Stimulated activated CD4-positive, alpha-beta T cell treated with anti-CD3 and anti-CD28 coated beads, TNF-alpha, amount 100 ng/mL, for 48 hours (primary cell): ENCODE measurements at places on chromosomes 3 and 15.
A peak's percentile ranks its signal among the peaks of the same experiment; 100 is the strongest.

GRCh38 chr3:137191133-137191923 lies 233.5 kb downstream of the IL20RB start:
- no peak for DNase-seq

- no peak for DNase-seq
These were observed 22.2 kb downstream of the CCDC13 start for GRCh38 chr3:42750834-42751233.

DNA sequence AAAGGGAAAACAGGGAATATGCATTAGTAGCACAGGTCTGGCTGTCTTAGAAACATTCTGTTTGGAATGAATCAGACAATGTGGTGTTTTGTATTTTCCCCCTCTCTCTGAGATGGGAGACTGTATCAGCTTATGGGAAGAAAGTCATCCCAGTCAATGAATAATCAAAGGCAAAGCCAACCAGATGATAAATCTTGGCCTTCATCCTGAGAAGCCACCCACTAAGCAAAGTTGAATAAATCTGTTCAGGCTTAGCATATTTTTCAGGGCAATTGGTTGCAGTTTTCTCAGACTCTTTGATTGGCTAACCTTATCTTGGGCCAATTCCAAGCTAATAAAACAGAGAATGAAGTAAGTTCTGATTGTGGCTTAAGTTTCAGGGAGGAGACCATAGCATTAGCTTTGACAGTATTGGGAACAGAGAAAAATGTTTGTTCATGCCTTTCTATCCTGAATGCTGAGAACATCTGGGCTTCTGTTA lies 63.6 kb upstream of the ARL8B start:
- DNase-seq: no peak

DNA sequence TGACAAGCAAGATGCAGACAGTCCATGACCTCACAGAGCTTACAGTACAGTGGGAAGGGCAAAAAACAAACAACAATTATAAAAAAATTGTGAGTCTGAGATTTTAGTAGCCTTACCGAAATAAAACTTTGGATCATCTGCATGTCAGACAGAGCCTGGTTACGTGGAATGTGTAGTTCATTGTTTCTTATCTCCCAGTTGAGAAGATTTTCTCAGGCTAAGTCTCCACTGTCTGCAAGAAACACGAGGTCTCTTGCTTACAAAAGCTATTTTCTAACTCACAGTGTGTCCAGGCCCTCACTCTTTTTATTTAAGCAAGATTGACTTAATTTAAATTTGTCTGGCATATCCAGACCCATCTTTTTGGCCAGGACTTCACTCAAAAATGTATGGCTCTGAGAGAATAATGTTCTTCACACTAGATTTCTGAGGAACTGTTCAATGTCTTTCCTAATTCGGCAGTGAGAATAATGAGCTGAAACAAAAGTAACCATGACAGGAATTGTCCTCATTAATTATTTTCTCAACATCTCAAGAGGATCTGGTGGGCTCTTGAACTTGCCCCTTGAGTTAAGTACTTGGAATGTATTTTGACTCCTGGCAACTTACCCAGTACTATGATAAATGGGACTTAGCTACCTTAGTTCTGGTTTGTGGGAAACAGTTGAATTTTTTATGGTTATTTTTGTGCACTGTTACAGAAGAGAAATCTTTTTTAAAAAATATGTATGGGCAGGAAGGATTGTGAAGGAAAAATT lies 265.1 kb upstream of the COL8A1 start:
- DNase-seq: no peak

DNA sequence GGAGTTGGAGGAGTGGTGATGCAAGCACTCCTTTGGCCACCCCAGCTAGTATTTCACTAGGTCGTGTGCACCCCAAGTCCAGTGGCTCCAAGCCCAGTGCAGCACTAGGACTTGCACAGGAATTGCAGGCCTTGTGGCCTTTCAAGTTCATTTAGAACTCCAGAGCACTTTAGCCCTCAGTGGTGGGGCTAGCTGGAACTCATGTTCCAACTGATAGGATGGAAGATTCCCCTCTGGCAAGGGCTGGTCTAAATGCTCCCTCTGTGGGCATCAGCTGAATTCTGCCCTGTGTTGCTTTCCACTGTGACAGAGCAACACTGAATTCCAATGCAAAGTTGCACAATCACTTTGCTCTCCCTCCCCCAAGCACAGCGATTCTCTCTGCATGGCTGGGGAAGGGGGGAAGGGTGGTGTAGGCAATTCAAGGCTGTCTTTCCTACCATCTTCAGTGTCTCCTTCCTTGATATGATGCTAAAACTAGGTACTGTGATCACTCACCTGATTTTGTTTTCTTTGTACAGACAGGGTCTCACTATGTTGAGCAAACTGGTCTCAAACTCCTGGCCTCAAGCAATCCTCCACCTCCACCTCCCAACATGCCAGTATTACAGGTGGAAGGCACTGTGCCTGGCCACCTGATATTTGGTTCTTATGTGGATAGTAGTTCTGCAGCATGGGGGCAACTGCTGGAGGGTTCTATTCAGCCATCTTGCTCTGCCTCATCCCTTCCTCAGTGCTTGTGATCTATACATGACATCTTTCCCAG lies 10.3 kb downstream of the USF3 start:
- no peak for DNase-seq

DNA sequence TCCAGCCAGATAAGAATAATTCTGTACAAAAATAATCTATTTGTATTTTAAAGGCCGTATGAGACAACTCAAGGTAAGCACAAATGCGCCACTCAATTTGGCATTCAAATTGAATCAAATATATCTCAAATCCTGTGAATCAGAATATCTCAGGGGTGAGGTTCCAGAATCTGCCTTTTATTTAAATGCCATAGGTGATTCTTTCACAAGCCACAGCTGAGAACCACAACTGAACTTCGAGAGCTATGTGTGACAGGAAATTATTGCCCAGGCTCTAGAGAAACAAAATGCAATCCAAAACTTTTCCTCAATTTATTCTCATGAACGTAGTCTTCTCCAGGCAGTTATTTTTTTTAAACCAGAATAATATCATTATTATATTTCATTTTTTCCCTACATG lies 11.9 kb downstream of the ATP8B4 start:
- no peak for DNase-seq

DNA sequence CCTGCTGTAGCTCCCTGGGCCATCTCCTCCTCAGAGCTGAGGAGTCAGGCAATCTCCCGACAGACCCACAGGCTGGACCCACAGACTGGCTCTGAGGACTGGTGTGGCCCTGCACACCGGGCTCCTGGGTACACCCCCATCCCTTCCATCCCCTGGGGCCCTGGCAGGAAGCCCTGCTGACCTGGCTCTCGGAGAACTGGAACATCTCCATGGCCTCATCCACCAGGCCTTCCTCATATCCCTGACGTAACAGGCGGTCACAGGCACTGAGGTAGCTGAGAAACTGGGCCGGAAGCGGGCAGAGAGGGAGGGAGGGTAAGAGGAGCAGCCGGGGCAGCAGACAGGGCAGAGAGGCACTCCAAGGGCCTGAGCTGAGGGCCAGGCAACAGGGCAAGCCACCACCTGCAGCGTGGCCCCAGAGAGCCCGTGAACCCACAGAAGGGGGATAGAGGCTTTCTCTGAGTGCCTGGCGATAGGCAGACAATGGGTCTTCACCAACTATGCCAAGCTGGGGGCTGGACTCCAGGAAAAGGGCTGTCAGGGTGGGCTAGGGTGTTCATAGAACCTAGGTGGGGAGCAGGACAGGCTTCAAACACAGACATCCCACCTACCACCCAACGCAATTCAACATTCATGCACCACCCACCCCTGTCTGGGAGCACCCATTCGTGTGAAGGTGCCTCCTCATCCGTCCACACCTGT lies 17.9 kb downstream of the KBTBD13 start:
- no peak for DNase-seq

DNA sequence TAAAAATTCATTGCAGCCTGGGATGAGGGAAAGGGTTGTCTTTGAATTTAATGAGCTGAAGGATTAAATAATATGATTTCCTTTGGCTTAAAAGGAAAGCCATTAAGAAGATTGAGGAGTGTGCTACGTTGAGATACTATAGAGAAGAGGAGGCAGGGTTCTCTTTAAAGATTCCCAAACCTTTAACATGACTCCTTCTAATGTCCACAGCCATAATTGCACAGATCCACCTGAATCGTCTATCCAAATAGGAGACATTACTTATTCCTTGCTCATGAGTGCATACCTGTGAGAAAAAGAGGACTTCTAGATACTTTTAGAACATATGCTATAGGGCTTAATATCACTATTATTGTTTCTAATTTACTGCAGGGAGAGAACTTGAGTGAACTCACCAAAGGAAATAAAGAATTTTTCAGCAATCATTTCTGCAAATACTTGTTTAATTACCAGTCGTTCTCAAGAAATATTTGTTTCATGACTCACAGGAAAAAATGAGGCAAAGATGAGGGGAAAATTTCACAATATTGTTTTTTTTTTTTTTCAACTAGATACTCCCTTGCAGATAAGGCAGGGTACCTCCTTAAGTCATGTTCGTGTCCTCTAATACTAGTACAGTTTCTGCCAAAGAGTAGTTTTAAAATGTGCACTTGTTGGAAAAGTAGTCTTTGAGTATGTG lies 8.9 kb upstream of the SUCNR1 start:
- DNase-seq: no peak

DNA sequence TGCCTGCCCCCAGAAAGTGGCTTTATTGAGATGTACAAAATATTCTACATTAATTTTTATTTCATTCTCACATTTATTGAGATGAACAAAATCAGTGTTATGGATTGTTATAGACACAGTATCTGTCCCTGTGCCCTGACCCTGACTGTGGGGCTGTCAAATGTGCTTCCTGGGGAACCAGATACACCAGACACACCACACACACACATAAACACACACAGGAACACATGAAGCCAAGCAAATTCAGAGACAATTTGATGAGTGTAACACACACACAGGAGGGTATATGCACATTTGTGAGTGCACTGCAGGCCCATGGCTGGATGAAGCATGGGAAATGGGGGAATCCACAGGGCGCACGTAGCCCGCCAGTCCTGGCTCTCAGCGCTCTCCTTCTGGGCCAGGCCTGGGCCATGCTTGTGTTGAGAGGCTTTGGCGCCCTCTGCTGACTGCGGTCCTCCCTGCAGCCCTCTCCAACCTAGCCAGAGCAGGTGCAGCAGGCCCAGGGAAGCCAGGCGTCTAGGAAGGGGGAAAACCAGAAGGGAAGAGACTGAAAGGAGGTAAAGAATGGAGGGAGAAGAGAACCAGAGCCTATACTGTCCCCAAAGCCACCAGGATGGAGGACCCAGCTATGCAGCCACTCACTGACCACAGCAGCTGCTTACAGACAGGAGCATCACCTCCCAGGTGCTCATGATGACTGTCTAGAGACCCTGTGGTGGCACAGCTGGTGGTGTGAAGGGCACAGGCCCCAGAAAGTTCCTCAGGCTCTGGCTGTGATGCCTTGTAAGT lies 18.0 kb upstream of the LOXL1 start:
- DNase-seq: peak; percentile 71
